Lower leg skin (tissue), 4 donors: ENCODE measurements at places on chromosomes 2 and 18. TPM values are rescaled to one million over a fixed set of nuclear protein-coding genes. Genes with fewer than 3 reads are reported as not detected.

L3MBTL4 gene
- total RNA-seq = 11.3 TPM

GALNT14 gene
- 3.2 TPM for total RNA-seq

UGT1A3 gene
- total RNA-seq = 1.1 TPM

SP5 gene
- 4.4 TPM for total RNA-seq

HK2 gene
- total RNA-seq = 22.4 TPM

GBX2 gene
- total RNA-seq = not detected

GNLY gene
- 0.42 TPM for total RNA-seq

KCNG2 gene
- not detected for total RNA-seq

SNTG2 gene
- total RNA-seq = 1.4 TPM

ARHGAP28 gene
- 1.4 TPM for total RNA-seq

PLEK gene
- 2.9 TPM for total RNA-seq

FASTKD1 gene
- total RNA-seq = 8.1 TPM

SPDYA gene
- total RNA-seq = 0.95 TPM

CLEC4F gene
- 0.42 TPM for total RNA-seq

TIGD1 gene
- 5.3 TPM for total RNA-seq

SEMA4C gene
- 23.5 TPM for total RNA-seq

EMILIN1 gene
- 6.5 TPM for total RNA-seq

MDH1B gene
- 0.34 TPM for total RNA-seq

SKOR2 gene
- not detected for total RNA-seq

ANKRD30B gene
- not detected for total RNA-seq

ALKAL2 gene
- 2.8 TPM for total RNA-seq

MALT1 gene
- total RNA-seq = 48.9 TPM

IL36RN gene
- 121 TPM for total RNA-seq

KIAA2012 gene
- total RNA-seq = not detected

SLC1A4 gene
- total RNA-seq = 25.9 TPM

TRPM8 gene
- total RNA-seq = 0.46 TPM
